ENCODE measurements at places on chromosomes 2 and 18.

DNA sequence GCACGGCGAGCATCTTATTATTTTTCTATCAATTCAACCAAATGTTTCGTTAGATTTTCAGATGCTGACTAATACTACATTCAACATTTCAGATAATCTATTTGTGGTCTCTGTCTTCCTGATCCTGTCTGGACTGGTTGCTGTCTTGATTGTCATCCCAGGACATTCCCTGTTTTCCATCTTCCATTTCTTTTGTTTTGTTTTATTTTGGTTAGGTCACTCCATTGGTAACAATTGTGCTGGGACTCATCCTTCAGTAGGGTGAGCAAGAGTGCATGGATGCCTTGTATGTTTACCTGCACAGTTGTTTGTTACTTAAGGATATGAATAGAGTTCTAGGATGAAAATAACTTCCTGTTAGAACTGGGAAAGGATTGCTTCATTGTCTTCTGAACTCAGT is 55.9 kb upstream of the ACYP2 start:
- H3K4me3 ChIP-seq, result no peak overlapping the region
- no peaks in the 10 kb centered on the region for H3K36me3 ChIP-seq
- no peak for DNase-seq
- H3K27ac ChIP-seq, result no peak overlapping the region
- H3K4me1 ChIP-seq, result peaks cover 35% of the 10 kb centered on the region
- no peaks in the 10 kb centered on the region for H3K27me3 ChIP-seq

DNA sequence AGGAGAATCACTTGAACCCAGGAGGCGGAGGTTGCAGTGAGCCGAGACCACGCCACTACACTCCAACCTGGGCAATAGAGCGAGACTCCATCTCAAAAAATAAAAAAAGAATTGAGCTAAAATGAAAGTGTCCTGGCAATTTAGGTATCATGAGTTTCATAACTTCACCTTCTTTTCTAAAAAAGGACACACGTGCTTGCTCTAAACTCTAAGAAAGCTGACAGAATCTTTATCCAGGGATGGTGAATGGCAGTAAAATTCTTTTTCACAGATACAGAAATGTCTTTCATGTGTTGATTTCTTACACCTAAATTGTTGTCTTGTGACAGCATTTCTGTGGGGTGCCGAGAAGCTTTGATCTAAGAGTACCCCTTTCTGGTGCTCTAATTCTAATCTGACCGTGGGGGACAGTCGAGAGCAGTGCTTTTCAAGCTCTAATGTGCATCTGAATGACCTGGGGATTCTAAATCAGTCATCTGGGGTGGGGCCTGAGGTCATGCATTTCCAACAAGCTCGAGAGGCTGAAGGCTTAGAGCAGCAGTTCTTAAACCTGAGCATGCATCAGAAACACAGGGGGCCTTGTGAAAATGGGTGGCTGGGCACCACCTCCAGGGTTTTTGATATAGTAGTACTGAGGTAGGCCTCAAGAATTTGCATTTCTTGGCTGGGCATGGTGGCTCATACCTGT is 42.1 kb upstream of the REL start:
- peaks cover 73% of the 10 kb centered on the region for H3K4me1 ChIP-seq
- DNase-seq, result no peak

- no peaks in the 10 kb centered on the region for H3K4me1 ChIP-seq
- H3K27ac ChIP-seq, result no peak overlapping the region
- H3K4me3 ChIP-seq, result no peak overlapping the region
- DNase-seq, result no peak
Observed at GRCh38 chr2:205914213-205915129, 171.5 kb downstream of the INO80D start.

- no peak overlapping the region for H3K27ac ChIP-seq
- H3K4me3 ChIP-seq, result no peak overlapping the region
- no peaks in the 10 kb centered on the region for H3K36me3 ChIP-seq
- peak; percentile 45 for DNase-seq
- no peaks in the 10 kb centered on the region for H3K4me1 ChIP-seq
Observed at GRCh38 chr2:71510196-71510807, 56.9 kb downstream of the DYSF start.

- H3K4me1 ChIP-seq, result no peaks in the 10 kb centered on the region
- no peaks in the 10 kb centered on the region for H3K36me3 ChIP-seq
- no peak overlapping the region for H3K27ac ChIP-seq
- no peaks in the 10 kb centered on the region for H3K27me3 ChIP-seq
Observed at GRCh38 chr2:178287652-178288344, 93.5 kb downstream of the OSBPL6 start.

DNA sequence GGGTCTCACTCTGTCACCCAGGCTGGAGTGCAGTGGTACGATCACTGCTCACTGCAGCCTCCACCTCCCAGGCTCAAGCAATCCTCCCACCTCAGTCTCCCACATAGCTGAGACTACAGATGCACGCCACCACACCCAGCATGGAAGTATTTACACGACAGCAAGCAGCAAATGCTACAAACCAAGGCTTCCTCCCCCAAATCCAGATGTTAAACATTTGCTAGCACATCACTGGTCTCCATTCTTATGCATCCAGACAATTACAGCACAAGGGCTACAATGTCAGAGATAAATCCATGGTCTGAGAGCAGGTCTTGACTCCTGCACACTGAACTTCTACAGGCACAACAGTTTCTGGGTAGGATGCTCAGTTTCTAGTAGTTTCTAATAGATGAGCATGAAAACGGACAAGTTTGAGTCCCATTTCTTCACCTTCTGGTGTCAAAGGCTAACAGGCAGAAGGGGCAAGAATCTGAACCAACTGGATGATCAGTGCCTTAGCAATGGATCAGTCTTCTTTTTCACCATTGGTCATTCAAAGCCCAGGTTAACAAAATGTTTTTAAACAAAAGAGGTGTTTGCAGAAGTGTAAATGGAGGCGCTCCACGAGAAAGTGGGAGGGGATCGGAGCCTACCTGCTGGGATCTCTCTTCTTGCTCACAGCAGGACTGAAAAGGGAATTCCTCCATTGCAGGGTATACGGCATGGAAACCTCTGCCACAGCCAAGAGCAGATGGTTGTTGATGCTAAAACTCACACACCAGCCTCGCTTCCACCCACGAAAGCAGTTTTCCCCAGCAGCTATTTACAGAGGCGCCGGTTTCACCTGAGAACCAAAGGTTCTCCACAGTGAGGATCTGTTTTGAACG is 135.0 kb upstream of the ARL4C start:
- no peak overlapping the region for H3K4me3 ChIP-seq
- no peaks in the 10 kb centered on the region for H3K27me3 ChIP-seq
- H3K4me1 ChIP-seq, result no peaks in the 10 kb centered on the region
- H3K27ac ChIP-seq, result no peak overlapping the region

DNA sequence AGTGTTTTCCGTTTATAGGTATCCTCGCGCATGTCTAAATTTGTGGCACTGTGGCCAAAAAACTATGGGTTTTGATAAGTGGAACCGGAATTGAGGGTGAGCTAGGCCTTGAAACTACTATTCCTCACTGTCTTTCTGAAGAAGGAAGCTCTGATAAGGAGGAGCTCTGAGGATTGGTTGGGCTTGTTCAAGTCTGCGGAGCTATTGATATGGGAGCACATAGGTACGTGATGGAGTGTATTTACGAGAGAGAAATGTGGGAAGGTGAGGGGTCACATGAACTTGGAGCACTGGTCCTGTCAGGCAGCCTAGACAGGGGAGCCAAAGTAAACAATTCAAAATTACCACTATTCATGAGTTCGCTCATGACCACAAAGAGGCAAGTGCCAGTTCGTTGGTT is 131.4 kb downstream of the BABAM2 start:
- H3K4me3 ChIP-seq, result no peak overlapping the region
- no peaks in the 10 kb centered on the region for H3K36me3 ChIP-seq
- H3K4me1 ChIP-seq, result no peaks in the 10 kb centered on the region
- no peak overlapping the region for H3K27ac ChIP-seq
- H3K27me3 ChIP-seq, result no peaks in the 10 kb centered on the region

GRCh38 chr2:65425276-65425675 is 7.1 kb downstream of the SPRED2 start:
- no peaks in the 10 kb centered on the region for H3K27me3 ChIP-seq
- H3K27ac ChIP-seq, result no peak overlapping the region
- no peaks in the 10 kb centered on the region for H3K36me3 ChIP-seq
- no peak overlapping the region for H3K4me3 ChIP-seq
- peaks cover 18% of the 10 kb centered on the region for H3K4me1 ChIP-seq
- no peak for DNase-seq

DNA sequence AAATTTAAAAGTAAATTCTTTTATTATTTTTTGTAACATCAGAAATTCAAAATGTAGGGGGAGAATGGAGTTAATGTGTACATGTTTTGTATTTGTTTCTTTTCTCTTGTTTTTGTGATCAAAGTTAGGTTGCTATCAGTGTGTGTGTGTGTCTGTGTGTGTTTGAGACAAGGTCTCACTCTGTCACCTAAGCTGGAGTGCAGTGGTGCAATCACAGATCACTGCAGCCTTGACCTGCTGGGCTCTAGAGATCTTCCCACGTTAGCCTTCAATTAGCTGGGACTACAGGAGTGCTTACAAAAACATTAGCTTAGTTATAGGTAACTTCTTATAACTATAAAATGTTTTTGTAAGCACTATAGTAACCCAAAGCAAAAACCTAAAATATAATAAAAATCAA is 50.7 kb downstream of the GDF7 start:
- H3K4me1 ChIP-seq, result no peaks in the 10 kb centered on the region
- no peaks in the 10 kb centered on the region for H3K36me3 ChIP-seq
- H3K27me3 ChIP-seq, result no peaks in the 10 kb centered on the region

GRCh38 chr2:160064916-160065315 is 2.5 kb upstream of the PLA2R1 start:
- no peaks in the 10 kb centered on the region for H3K36me3 ChIP-seq
- no peak overlapping the region for H3K27ac ChIP-seq
- DNase-seq, result no peak
- H3K4me3 ChIP-seq, result no peak overlapping the region
- H3K27me3 ChIP-seq, result no peaks in the 10 kb centered on the region
- no peaks in the 10 kb centered on the region for H3K4me1 ChIP-seq

- peaks cover 22% of the 10 kb centered on the region for H3K4me1 ChIP-seq
- no peak for DNase-seq
- no peaks in the 10 kb centered on the region for H3K36me3 ChIP-seq
- no peak overlapping the region for H3K27ac ChIP-seq
- H3K4me3 ChIP-seq, result no peak overlapping the region
- no peaks in the 10 kb centered on the region for H3K27me3 ChIP-seq
Observed at GRCh38 chr2:182890305-182890704, 23.9 kb upstream of the FRZB start.

DNA sequence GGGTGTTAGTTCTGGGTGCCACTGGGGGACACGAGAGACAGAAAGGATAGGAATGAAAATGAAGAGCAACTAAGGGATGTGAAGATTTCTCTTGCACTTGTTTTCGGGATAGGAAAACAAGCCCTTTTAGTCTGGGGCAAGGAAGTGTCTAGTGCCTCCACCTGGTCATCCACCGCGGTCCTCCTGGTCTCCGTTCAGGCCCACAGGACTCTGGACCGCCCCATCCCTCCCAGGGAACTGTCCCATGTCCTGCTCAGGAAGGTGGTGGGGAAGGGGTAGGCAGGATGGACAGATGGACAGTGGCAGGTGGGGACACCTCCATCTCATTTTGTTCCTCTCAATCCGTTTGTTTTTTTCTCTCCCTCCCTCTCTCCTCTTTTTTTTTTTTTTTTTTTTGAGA is 45.9 kb downstream of the AGAP1 start:
- H3K4me1 ChIP-seq, result 0 out of 2 replicates have a peak, but pooled peaks cover 11% of the 10 kb centered on the region
- H3K27me3 ChIP-seq, result no peaks in the 10 kb centered on the region
- no peaks in the 10 kb centered on the region for H3K36me3 ChIP-seq

- no peaks in the 10 kb centered on the region for H3K4me1 ChIP-seq
- no peak overlapping the region for H3K4me3 ChIP-seq
- H3K36me3 ChIP-seq, result no peaks in the 10 kb centered on the region
- no peak overlapping the region for H3K27ac ChIP-seq
- DNase-seq, result no peak
- H3K27me3 ChIP-seq, result no peaks in the 10 kb centered on the region
Observed at GRCh38 chr2:20182241-20182931, 42.5 kb downstream of the SDC1 start.

- no peaks in the 10 kb centered on the region for H3K4me1 ChIP-seq
- DNase-seq, result no peak
- no peak overlapping the region for H3K27ac ChIP-seq
- H3K36me3 ChIP-seq, result no peaks in the 10 kb centered on the region
Observed at GRCh38 chr2:19158211-19158610, 200.2 kb downstream of the OSR1 start.

- H3K27ac ChIP-seq, result peak overlapping the region; percentile 90
- peaks cover 70% of the 10 kb centered on the region for H3K4me1 ChIP-seq
- no peaks in the 10 kb centered on the region for H3K27me3 ChIP-seq
- no peaks in the 10 kb centered on the region for H3K36me3 ChIP-seq
- DNase-seq, result peak; percentile 85
Observed at GRCh38 chr2:54569745-54570301, 113.7 kb downstream of the SPTBN1 start.

DNA sequence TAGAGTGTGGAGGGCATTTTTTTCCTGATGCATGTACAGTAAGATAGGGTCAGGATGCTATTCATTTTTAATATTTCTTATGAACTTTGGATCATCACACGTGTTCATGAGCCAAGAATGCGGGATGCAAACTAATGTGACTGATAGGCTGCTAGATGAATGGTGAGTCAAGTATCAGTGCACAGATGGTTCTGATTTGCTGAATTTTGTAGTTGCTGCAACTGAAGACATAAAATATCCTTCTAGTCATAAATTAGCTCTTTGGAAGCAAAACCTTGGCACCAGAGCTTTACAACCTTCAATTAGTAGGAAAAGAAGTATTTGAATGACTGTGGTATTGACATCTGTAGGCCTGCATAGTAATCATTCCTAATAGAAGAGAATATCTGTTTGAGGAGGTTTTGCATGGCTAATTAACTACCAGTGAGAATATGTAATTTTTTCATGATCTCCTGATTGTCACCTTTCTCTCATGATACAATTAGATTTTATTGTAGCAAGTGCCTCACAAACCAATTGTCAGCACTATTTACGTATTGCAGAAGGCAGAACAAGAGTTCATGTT is 94.0 kb downstream of the VRK2 start:
- H3K27ac ChIP-seq, result no peak overlapping the region
- no peaks in the 10 kb centered on the region for H3K4me1 ChIP-seq

GRCh38 chr2:71689968-71690834 is 236.8 kb downstream of the DYSF start:
- H3K27ac ChIP-seq, result no peak overlapping the region
- H3K4me1 ChIP-seq, result no peaks in the 10 kb centered on the region
- no peak overlapping the region for H3K4me3 ChIP-seq
- DNase-seq, result no peak
- H3K36me3 ChIP-seq, result no peaks in the 10 kb centered on the region

GRCh38 chr2:234836271-234836670 is 115.5 kb upstream of the SH3BP4 start:
- no peak for DNase-seq
- no peak overlapping the region for H3K4me3 ChIP-seq
- no peaks in the 10 kb centered on the region for H3K27me3 ChIP-seq
- H3K27ac ChIP-seq, result no peak overlapping the region
- no peaks in the 10 kb centered on the region for H3K36me3 ChIP-seq

DNA sequence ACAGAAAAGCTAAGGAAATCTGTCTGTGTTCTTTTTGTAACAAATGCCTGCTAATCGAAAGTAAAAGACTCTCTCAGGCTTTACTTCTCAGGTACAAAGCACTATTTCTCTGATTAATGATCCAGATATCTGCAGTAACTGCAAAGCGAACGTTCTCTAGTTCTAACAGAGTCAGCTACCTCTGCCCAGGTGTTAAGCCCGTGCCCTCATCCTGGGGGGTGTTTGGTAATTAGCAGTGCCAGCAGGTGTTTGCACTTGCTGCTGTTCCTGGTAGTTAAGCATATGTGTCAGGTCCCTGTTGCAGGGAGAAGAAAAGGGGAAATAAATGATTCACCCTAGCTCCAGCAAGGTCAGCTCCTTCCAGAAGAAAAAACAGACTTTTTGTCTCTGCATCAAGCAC is 58.8 kb upstream of the CRIM1 start:
- H3K4me1 ChIP-seq, result no peaks in the 10 kb centered on the region
- no peak overlapping the region for H3K27ac ChIP-seq
- H3K4me3 ChIP-seq, result no peak overlapping the region
